ENCODE measurements at places on chromosomes 2 and 18. TPM values are rescaled to one million over a fixed set of nuclear protein-coding genes. Genes with fewer than 3 reads are reported as not detected.
A peak's percentile ranks its signal among the peaks of the same experiment; 100 is the strongest.

DNA sequence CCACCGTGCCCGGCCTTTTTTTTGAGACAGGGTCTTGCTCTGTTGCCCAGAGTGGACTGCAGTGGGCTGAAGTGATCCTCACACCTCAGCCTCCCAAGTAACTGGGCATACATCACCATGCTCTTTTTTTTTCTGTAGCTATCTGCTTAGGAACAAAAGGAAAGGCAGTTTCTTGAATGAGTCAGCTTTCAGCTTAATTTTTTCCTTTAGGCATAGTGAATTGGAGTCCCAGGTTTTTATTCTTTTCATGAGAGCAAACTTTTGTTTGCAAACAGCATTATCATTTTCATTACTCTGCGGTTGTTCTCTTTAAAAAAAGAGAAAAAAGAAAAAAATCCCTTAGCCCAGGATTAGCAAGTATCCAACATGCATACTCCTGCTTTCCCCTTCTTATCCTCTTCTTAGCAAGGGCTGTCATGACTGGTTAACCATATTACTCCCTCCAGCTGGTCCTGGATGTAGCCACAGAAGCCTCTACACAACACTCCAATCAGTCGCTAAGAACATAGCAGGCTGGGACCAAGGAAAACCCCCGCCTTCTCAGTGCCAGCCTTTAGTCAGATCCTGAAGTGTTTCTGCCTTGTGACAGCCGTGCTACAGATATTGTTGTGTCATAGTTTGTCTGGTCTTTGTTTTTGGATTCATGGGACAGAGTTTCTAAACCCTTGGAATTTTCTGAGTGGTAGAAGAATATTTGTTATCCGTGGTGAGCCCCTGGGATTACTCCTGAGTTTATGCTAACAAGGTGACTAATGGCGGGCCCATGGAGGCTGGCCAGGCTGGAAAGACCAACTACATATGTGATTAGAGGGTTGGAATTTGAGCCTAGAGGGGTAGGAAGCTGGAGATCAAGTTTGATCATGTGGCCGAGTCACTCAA, 23.3 kb upstream of the ST3GAL5 start:
- H3K36me3 ChIP-seq, result no peaks in the 10 kb centered on the region
- H3K4me3 ChIP-seq, result no peak overlapping the region
- no peak overlapping the region for H3K27ac ChIP-seq
- H3K27me3 ChIP-seq, result no peaks in the 10 kb centered on the region

- H3K4me1 ChIP-seq, result no peaks in the 10 kb centered on the region
- no peak overlapping the region for H3K4me3 ChIP-seq
- H3K27me3 ChIP-seq, result no peaks in the 10 kb centered on the region
- DNase-seq, result no peak
- no peaks in the 10 kb centered on the region for H3K36me3 ChIP-seq
Measured at GRCh38 chr18:56451188-56451587, 187.2 kb downstream of the TXNL1 start.

DNA sequence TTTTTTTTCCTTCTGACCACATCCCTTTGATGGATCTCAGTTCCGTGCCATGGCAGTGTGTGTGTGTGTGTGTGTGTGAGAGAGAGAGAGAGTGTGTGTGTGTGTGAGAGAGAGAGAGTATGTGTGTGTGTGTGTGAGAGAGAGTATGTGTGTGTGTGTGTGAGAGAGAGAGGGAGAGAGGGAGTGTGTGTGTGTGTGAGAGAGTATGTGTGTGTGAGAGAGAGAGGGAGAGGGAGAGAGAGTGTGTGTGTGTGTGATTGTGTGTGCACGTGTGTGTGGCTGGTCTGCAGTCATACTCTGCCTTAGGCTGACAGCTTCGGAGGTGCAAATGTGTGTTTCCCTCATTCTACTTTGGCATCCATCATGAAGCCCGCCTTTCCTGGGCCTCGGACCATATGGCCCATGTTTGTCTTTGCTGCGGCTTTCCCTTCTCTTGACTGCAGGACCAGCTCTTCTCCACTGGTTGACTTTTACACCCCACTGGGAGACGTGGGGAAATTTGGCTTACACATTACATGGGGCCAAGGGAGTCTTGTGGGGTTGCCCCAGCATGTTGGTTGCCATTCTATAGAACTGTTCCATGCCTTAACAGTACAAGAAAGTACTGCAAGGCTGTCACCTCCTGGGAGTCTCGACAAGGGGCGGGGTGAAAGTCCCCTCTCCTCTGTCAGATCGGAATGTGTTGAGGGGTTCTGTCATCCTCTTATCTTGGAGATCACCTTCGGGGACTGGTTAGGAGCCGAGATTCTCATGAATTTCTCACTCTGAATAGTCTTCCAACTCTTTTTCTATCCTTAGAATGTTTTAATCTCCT, 21.6 kb downstream of the TSN start:
- no peak overlapping the region for H3K27ac ChIP-seq
- DNase-seq, result no peak
- H3K36me3 ChIP-seq, result no peaks in the 10 kb centered on the region
- no peak overlapping the region for H3K4me3 ChIP-seq

The TEX44 gene
- not detected for total RNA-seq

The TBR1 gene
- total RNA-seq, result 0.32 TPM

GRCh38 chr2:52311862-52312261, 1279.9 kb upstream of the NRXN1 start:
- H3K4me3 ChIP-seq, result no peak overlapping the region
- H3K27me3 ChIP-seq, result no peaks in the 10 kb centered on the region
- H3K27ac ChIP-seq, result no peak overlapping the region
- no peaks in the 10 kb centered on the region for H3K36me3 ChIP-seq
- H3K4me1 ChIP-seq, result no peaks in the 10 kb centered on the region
- no peak for DNase-seq

DNA sequence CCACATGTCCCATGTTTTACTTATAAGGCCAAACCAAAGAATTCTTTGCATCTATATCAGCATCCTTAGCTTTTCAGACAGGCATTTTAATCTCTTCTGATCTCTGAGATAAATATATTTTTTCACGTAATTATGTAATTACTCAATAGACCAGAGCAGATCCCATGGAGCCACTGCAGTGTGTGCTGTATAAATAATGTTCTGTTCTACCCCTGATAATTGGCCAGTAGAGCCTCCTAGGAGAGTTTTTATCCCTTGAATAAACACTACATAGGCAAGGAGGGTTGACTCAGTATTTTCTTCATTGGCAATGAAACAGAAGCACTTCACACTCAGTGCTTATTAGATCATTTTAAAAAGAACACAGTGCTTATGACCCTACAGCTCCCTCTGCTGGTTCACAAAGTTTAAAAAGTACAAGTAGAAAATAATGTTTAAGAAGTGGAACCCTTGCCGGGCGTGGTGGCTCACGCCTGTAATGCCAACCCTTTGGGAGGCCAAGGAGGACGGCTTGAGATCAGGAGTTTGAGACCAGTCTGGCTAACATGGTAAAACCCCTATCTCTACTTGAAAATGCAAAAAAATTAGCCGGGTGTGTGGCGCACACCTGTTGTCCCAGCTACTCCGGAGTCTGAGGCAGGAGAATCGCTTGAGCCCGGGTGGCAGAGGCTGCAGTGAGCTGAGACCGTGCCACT, 91.9 kb downstream of the PPP1R1C start:
- H3K4me3 ChIP-seq, result no peak overlapping the region
- no peaks in the 10 kb centered on the region for H3K27me3 ChIP-seq
- no peaks in the 10 kb centered on the region for H3K36me3 ChIP-seq
- H3K27ac ChIP-seq, result no peak overlapping the region
- no peaks in the 10 kb centered on the region for H3K4me1 ChIP-seq
- peak; percentile 54 for DNase-seq

DNA sequence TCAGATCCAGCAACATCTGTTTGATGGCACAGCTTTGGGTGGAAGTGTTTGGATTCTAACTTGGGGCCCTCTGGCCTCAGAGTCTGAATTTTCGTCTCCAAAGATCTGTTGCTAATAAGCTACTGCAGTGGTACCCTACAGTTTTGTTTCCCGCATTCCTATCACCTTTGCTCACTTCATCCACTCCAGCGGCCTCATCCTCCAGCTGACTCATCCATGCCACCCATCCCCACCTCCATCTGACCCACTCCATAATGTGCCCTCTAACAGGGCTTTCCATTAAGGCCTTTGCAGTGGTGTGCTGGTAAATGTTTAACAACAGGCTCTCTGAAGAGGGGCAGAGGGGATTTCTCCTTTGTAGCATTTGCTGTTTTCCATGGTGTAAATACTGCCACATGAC, 225.5 kb downstream of the TGIF1 start:
- no peak overlapping the region for H3K27ac ChIP-seq
- no peaks in the 10 kb centered on the region for H3K36me3 ChIP-seq
- no peak overlapping the region for H3K4me3 ChIP-seq
- peaks cover 4% of the 10 kb centered on the region for H3K27me3 ChIP-seq

DNA sequence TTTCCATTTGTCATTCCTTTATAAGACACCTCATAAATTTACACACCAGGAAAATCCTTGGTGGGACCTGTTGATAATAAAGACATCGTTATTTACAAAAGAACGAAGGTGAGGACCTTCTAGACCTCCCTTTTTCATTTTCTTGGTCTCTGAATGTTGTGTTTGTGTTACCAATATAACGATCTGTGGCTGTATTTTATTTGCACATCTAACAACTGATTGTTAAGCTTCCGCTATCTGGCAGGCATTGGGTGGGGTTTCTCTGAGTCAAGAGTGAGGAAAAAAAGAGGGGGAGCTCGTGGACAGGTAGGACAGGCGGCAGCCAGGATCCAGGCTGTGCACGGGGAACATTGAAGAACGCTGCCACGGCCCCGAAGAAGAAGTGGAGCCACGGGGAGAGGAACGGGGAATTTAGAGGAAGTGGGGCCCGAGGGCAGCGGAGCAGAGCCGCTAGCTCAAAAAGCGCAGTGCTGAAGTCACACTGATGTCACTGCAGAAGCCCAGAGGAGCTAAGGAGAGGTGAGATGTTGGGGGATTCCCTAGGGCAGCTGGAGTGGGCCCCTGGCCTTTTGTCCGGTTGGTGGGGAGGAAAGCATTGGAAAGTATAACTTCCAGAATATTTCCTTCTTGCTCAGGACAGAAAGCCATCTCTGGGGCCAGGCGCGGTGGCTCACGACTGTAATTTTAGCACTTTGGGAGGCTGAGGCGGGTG, 20.9 kb upstream of the DNMT3A start:
- H3K4me3 ChIP-seq, result peak overlapping the region; percentile 99
- no peaks in the 10 kb centered on the region for H3K27me3 ChIP-seq
- H3K36me3 ChIP-seq, result no peaks in the 10 kb centered on the region

The CIB4 gene
- not detected for total RNA-seq

DNA sequence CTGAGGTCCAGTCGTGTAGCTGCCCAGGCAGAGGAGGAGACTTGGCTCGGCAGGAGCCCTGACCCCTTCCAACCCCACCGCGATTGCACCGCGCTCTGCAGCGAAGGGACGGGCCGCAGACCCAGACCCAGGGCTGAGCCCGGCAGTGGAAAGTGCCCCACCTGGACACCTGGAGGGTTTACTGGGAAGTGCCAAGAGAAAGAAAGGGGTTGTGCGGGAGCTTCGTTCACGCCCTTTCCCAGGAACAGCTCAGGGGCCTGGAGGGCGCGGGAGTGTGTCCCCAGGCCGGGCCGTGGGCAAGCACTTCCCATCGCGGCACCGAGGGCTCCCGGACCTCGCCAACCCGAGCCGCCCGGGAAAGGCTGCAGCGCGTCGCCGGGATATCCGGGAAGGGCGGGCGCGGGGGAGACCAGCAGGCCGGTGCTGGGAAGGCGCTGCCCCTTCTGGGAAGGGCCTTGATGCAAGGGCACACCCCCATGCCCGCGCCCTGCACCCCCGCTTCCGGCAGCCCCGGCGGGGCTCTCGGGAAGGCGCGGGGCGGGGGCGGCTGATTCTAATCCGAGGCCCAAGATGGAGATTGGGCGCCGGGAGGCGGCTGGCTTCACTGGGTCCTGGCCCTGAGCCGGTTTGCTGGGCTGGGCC, 36.1 kb upstream of the MRPL33 start:
- no peaks in the 10 kb centered on the region for H3K27me3 ChIP-seq
- H3K27ac ChIP-seq, result no peak overlapping the region
- H3K4me1 ChIP-seq, result peaks cover 11% of the 10 kb centered on the region

DNA sequence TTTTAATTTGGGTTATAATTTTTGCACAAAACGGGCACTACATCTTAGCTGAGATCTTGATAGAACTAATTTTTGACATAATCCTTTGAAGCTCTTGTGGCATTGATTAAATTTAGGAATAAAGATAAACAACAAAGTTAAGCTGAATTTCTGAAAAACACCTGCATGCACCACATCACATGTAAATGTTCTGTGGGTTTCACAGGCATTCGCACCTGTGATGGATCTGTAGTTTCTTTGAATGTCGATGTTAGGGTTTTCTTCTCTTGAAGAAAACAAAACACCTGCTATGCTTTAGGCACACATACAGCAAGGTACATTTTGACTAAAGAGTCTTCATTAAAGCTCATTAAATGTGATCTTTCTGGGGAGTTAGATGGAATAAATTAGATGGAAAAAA, 60.3 kb downstream of the RPIA start:
- no peak for DNase-seq
- H3K27ac ChIP-seq, result no peak overlapping the region
- H3K4me3 ChIP-seq, result no peak overlapping the region
- peaks cover 12% of the 10 kb centered on the region for H3K4me1 ChIP-seq
- H3K36me3 ChIP-seq, result peaks cover 53% of the 10 kb centered on the region

- no peak overlapping the region for H3K27ac ChIP-seq
- H3K4me1 ChIP-seq, result no peaks in the 10 kb centered on the region
- DNase-seq, result no peak
- no peaks in the 10 kb centered on the region for H3K36me3 ChIP-seq
- no peaks in the 10 kb centered on the region for H3K27me3 ChIP-seq
Measured at GRCh38 chr2:13193075-13193474, 476.3 kb downstream of the TRIB2 start.

DNA sequence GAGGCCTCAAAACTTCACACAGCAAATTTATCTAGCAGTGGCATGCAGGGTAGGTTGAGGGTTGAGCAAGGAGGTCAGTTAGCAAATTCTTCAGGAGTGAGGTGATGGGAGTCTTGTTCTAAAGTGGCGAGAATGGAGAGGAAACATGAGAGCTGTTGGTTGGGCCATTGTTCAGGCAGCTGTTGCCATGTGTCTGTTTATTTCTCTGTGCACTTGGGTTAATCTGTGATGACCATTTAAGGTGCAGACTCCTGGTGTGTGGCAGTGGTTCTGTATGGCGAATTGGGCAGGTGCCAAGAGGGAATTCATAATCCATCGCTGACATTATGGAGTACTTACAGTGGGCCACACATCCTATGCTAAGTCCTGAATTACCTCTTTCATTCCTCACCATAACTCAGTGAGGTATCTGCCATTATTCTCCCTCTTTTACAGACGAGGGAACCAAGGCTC, 30.4 kb downstream of the TMEM178A start:
- no peak overlapping the region for H3K27ac ChIP-seq
- H3K4me1 ChIP-seq, result no peaks in the 10 kb centered on the region
- DNase-seq, result no peak
- no peak overlapping the region for H3K4me3 ChIP-seq

The ST8SIA5 gene
- not detected for total RNA-seq
